IgD-negative memory B cell (primary cell): ENCODE measurements at places on chromosomes 4 and X. TPM values are rescaled to one million over a fixed set of nuclear protein-coding genes. Genes with fewer than 3 reads are reported as not detected.

The PDE6B gene
- 16.6 TPM for polyA plus RNA-seq

The CT45A5 gene
- not detected for polyA plus RNA-seq

The ZRSR2 gene
- polyA plus RNA-seq: 43.8 TPM

The CITED1 gene
- polyA plus RNA-seq: not detected

The STK32B gene
- polyA plus RNA-seq: not detected

The IQSEC2 gene
- polyA plus RNA-seq: not detected

The GAGE12C gene
- not detected for polyA plus RNA-seq

The MRFAP1 gene
- 130 TPM for polyA plus RNA-seq

The ASIC5 gene
- polyA plus RNA-seq: not detected
